ENCODE measurements at places on chromosomes 7 and 10.

DNA sequence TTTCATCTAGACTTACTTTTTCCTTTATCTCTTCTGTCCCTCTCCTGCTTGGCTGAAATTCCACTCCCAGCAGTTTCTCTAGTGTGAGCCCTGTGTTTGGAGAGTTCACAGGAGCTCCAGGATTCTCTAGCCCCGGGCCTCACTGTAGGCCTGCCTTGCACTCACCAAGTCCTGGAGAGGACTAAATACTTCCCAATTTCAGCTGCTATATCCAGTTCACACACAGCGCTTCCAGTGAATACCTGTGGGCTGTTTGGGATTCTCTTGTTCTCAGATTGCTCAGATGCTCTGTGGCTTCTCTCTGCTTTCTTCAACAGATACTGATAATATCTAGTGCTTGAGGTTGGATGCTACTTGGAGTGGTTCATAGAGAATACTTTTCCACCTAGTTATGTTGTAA lies 46.0 kb downstream of the MINPP1 start:
- no peak for DNase-seq

- no peak for DNase-seq
Observed at GRCh38 chr7:81645435-81645834, 124.4 kb downstream of the HGF start.

DNA sequence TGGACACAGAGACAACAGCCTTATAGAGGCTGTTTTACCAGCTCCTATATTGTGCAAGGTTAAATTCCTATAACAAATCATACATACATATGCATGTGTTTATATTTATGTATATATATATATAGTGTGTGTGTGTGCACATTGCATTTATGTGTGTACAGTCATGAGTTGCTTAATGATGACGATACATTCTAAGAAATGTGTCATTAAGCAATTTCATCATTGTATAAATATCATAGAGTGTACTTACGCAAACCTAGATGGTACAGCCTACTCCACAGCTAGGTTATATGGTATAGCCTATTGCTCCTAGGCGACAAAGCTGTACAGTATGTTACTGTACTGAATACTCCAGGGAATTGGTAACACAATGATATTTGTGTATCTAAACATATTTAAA lies 30.1 kb upstream of the TNKS2 start:
- no peak for DNase-seq

DNA sequence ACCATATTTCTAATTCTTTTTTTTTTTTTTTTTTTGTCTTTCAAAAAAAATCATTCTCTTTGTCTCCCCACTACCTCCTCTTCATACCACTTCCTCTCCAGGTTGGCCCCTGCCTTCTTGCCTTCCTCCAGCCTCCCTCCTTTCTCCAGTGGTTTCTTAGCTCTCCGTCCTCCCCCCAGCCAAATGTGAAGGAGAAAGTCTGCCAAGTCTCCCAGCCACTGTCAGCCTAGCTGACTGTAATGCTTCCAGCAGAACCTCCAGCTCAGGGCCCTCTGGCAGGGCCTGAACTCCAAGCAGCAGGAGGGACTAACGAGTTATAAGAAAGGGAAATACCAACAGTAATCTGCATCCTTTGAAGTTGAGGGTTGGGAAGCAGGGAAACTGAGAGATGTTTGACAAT lies 35.5 kb upstream of the BICC1 start:
- no peak for DNase-seq

- DNase-seq: no peak
Observed at GRCh38 chr7:74275401-74275881, 13.8 kb upstream of the CLIP2 start.

DNA sequence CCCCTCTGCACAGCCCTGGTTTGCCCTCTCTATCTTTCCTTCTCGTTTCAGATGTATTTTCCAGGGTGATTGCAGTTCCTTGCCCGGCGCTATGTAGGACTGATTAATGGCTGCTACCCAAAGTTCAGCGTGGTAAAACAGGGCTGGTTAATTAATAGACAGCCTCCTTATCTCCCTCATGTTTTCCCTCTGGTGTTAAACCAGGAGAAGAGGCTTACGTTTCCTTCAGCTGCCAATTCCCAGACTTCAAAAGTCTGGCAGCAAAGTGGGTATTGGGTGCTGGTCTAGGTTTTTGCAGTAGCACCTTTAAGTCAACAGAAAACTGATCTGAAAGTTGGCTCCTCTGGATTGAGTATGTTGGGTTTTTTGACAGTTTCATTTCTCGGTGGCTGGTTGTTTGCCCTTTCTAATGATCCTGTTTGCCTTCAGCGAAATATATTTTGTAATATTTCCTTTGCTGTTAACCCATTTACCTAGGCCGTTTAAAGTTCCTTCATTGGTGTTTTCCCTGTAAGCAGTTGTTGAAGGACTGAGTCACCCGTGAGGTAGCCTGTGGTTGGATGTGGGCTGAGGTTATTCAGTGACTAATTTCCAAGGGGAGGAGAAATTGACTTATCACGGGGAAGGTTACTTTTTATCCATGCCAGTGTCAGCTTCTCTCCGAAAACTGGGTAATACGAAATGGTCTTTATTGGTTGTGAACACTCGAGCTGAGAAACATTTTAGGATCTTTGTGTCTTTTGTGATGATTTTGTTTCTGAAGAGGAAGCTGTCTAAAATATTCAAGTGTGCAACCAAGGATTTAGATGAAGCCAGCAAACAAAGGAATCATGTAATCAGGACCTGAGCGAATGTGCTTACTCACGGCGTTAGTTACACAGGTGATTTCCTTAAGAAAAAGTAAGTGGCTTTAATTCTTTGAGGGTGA lies 257.2 kb downstream of the KIAA1217 start:
- DNase-seq: peak; percentile 22

GRCh38 chr10:21363092-21363730 lies 162.3 kb downstream of the SKIDA1 start:
- DNase-seq: no peak

DNA sequence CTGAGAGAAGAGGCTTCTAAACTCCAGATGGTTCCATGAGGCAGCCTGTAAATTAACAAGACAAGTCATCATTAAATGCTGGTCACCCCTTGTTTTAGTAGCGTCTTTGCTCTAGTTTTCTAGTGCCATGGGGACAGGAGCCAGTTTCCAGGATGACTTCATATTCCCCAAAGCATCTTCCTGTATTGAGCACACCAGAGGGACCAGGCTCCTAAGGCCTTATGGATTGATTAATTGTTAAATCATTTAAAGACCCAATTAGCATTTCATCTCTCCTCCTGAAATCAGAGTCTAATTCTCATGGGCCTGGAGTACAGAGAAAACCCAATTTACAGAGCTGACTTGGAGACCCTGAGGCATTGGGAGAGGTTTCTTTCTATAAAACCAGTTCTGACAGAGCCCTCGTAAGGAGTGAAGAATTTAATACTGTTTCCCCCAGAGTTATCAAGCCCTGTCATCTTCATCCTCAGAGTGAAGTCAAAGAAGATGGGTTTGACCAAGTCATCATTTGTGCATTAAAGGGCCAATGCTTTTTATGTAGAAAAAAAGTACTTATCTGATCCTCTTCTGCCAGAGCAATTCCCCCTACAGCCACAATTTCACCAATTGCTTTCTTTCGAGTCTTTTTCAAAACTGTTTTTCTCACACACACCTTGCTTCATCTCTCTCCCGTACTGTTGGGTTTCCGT lies 678.7 kb downstream of the SDK1 start:
- no peak for DNase-seq

GRCh38 chr7:26460351-26461085 lies 168.9 kb downstream of the SNX10 start:
- DNase-seq: no peak

DNA sequence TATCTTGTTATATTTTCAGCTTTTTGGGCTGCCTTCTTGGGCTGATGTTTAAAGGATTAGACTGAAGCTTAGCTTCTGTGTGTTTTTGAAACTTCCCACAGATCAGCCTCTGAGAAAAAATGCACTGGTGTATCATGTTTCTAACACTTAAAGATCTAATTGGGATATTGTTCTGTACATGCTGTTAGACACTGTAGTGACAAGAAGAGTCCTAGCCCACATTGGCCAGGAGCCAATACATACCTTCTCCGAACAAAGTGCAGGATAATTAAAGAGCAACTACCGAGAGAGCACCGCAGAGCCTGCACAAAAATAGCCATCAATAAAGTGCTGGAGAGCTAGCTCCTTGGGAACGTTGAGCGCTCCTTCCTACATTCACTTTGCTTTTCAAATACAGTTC lies 289.4 kb upstream of the SP8 start:
- no peak for DNase-seq

- DNase-seq: peak; percentile 64
Observed at GRCh38 chr7:100691676-100692577, 2.1 kb downstream of the GIGYF1 start.

- DNase-seq: peak; percentile 48
Observed at GRCh38 chr7:73738220-73738611, 386 bp downstream of the ABHD11 start.

GRCh38 chr10:60044971-60045370 lies 138.6 kb upstream of the CCDC6 start:
- no peak for DNase-seq

GRCh38 chr10:88152728-88153133 lies 289.3 kb downstream of the PTEN start:
- peak; percentile 16 for DNase-seq

GRCh38 chr7:29340696-29341095 lies 146.1 kb downstream of the CHN2 start:
- DNase-seq: no peak

- DNase-seq: no peak
Observed at GRCh38 chr10:132612571-132613504, 75.3 kb downstream of the INPP5A start.

DNA sequence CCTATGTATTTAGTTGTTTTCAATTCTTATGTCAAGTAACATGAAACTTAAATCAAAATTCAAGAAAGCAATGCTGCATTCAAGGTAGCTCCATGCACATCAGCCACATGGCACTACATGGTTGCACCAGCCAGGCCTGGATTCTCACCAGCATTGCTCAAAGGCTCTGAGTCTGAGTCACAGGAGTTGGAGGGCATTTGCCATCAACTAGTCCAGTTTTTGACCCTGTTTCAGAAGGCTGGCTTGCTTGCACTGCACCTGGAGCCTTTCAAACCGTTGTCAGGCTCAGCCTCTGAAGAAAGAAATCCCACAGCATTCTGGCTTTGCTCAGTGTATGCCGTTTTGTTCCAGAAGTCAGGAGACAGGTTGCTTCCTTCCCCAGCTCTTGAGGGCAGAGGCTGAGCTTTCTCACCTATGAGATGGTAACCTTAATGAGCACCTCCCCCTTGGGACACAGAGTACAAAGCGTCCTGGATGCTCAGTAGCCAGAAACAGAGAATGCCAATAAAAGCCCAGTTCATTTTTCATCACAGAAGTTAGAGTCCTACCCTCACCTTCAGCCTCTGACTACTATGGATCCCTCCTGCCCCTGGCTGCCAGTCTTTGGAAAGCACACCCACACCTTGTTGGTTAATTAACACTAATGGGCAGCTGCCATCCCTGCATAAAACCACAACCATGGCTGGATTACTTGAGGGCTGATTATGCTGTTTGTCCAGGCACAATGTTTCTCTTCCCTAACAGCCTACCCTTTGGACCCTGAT lies 288.4 kb upstream of the LRRTM3 start:
- no peak for DNase-seq

DNA sequence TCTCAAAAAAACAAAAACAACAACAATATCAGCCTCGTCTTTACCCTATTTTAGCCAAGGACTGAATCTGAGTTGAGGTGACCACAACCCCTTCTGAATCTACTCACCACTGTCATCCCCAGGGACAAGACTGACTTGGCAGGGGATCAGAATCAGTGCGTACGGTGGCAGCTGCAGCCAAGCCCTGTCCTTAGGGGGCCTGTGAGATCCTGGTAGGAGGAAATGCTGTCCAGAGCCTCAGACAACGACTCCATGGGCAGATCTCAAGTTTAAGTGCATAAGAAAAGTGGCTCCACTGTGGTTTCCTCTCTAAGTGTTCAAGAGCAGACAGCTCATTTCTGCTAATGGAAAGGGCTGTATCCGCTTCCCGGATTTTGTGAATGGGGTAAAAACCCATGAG lies 22.4 kb upstream of the CYTH3 start:
- DNase-seq: no peak

GRCh38 chr10:126407831-126408230 lies 19.6 kb upstream of the ADAM12 start:
- DNase-seq: no peak

DNA sequence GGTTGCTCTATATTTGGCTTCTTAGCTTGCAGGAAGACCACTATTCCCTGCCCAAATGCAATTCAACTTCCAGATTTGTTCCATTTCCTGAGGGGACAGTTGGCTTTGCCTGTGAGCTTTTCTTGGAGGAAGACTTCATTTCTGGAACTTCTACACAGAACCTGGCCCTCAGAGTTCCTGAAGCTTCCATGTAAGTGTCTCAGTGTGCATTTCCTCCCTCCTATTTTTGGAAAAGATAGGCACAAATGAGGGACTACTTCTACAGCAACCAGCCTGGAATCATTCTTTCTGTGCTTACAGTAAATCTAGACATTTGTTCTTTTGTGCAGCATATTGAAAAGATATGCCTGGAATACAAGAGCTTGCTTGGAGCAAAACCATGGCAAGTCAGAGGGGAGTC lies 164.3 kb downstream of the CREB5 start:
- DNase-seq: no peak

DNA sequence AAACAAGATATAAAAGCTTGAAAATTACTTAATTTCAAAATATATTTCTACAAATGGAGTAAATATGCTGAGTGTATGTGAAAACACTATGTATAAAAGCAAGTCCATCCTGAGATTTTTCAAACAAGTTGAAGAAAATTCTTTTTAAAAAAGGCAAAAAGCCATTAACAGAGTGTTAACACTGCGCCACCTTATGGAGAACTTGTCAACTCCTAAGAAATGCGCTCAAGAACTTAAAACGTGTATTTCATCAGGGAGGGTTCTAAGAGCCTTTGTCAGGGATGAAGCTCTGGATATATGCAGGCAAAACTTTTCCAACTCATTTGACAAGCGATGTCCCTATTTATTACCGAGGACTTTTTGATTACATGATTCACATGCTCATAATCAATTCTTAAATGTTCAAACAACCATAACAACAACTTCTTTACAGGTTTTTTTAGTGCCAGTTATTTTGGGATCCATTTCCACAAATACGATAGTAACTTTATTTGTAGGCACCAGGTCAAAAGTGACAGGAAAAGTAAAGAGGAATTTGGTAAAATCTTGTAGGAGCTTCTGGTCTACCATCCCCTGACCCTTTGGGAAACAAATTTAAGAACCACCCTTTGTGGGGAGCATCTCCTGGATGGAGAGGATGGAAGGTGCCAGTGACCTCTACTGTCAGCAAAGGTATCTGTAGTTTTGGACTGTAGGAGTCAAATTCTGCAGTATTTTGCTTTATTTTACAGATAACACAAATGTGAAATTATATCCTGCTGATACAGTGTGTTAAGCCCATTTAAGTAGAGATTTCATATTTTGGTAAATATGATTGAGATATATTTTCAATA lies 23.2 kb downstream of the CALCR start:
- no peak for DNase-seq
